ENCODE measurements at places on chromosomes 3 and 15.

- no peak for DNase-seq
These were observed 138.2 kb upstream of the CNTN4 start for GRCh38 chr3:1960506-1960905.

- no peak for DNase-seq
These were observed 2.2 kb downstream of the TAGLN3 start for GRCh38 chr3:112000966-112001365.

GRCh38 chr3:55658690-55659562, 171.8 kb upstream of the WNT5A start:
- no peak for DNase-seq

GRCh38 chr3:69972672-69973071, 26.9 kb upstream of the SAMMSON start:
- no peak for DNase-seq

DNA sequence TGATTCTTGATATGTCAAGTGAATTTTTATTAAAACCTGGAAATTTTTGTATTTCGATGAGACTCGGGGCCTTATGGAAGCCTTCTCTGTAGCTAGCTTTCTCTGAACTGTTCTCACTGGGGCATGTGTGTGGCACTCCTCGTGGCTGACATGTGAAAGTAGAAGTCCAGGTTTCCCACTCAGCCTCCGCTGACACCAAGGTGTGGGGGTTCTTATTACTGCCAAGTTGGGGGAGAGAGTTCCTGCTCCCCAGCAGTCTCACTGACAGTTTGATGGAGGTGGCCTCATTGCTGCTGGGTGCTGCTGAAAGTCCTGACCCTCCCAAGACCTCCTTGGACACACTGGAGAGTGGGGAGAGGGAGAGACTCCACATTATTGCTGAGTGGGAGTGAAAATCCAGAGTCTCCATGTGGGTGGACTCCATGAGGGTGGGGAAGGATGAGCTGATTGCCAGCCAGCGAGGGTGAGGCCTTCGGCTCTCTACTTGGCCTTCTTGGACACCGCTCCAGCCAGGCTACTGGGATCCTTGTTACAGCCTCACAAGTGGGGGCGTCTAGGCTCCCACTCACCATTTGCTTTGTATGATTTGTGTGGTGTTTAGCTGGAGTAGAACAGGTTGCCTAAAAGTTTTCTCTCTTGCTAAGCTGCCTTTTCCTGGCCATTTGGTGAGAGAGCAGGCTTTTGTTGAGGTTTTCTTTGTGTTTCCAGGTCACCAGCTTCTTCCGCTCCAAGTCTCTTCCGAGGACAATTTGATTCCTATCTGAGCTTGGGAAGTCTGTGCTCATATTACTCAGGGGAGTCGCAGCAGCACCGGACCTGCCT, 64.1 kb downstream of the LSM3 start:
- no peak for DNase-seq

DNA sequence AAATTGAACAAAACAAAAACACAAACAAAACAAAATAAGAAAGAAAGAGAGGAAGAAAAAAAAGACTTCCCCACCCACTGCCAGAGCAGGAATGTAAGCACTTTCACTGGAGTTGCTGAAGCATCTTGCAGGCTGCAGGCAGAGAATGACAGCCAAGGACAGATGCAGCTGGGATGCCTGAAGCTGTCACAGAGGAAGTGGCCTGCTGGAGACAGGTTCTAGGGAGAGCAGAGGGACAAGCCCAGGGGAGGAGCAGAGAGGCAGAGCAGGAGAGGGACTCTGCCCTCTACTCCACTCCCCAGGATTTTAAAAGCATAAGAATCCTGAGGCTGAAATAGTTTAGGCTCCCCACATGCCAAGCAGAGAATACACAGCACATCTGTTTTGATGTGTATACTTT, 326.2 kb downstream of the TUSC7 start:
- DNase-seq: no peak

GRCh38 chr3:22947851-22948250, 255.3 kb upstream of the UBE2E2 start:
- DNase-seq: no peak

- no peak for DNase-seq
These were observed 285.1 kb upstream of the CCDC54 start for GRCh38 chr3:107092121-107092520.

DNA sequence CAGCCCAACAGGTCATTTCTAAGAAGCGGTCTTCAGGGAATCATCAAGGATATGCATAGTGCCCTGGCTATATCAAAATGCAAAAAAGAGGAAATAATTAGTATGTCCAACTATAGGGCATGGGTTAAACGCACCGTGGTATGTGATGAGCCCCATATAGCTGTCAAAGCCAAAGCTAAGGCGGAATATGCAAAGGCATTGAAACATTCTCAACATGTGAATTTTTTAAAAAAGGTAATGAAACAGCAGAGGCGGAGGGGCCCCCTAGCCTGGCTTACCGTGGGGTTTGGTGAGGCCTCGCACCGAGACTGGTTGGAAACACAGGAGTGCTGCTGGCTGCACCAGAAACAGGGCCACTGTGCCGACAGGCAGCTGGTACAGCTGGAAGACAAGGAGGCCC, 23.2 kb downstream of the PLXND1 start:
- no peak for DNase-seq

GRCh38 chr15:42457445-42458442, 33.2 kb downstream of the ZNF106 start:
- DNase-seq: peak; percentile 18

DNA sequence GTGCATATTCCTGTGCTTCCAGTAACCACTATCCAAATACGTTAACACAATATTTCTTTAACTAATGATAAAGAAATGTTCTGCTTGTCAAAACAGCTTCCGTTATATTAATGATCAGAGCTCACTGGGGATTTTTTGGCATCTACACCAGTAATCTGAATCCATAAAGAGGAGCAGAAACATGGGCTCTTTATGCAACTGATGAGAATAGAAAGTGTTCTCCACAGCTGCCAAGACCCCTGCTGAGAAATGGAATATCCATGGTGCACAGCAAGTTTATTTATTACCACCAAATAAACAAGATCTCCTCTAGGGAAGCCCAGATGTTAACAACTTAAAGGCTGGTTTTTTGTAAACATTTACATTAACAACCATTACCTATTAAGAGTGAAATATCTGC, 54.5 kb downstream of the ALDH1A2 start:
- DNase-seq: no peak

DNA sequence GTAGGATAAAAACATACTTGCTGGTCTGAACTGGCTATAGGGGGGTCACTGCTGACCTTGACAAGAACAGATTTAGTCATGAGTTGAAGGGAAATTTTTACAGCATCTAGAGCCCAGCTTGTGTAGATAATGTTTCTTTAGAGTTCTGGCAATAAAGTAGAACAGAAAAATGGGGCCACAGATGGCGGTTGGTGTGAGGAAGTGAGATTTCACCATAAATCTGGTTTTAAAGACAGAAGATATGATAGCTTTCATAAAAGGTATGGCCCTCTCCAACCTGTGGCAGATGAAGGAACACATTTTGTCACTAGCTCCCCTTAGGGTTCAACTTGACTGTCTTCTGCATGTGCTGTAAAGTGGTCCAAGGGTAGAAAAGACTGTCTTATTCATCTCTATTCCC, 24.3 kb upstream of the IMPDH2 start:
- DNase-seq: no peak

GRCh38 chr3:51398595-51399310, 7.7 kb downstream of the RBM15B start:
- DNase-seq: no peak

DNA sequence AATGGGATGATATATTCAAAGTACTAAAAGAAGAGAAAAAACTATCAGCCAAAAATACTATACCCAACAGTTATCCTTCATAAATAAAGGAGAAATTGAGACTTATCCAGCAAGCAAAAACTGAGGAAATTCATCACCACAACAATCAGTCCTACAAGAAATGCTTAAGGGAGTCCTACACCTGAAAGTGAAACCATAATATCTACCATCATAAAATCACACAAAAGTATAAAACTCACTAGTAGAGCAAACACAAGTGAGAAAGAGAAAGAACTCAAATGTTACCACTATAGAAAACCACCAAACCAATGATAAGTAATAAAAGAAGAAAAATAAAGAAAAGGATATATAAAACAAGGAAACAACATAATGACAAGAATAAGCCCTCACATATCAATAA, 103.6 kb upstream of the NEO1 start:
- DNase-seq: no peak

DNA sequence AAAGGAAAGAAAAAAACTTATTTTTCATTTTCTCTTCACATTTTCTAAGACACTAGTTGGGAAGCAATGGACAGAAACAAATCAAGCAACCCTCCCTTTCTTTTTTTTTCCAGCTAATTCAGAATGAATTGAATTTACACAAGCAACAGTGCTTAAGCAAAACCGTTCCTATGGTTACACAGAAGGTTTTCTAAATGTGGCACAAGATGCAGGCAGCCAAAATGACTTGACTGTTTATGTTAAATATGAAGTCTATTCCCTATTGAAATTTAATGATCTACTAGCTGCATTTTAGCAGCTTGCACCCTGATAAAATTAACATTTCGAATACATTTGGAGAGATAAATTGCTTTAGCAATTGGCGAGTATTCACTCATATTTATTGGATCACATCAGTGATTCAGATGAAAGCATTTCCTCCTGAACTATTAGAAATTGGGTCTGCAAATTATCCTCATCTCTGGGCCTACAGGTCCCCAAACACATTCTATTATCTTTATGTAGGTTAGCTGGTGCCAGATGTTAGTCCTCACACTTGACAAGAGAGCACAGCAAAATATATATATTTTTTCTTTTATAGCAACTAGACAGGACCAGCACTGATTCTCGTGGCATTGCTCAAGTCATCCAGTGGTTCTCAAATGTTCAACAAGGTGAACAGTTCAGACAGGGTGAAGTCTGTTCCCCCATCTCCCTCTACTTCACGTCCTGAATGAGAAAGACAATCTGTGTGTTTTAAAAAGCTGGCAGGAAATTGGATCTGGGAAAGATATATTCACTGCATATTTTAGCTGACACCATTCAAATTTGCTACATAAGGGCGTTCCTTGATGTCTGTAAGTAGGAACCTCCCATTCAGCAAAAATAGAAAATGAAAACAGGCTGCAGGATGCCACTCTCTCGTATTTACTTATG, 463.6 kb upstream of the KCNMB2 start:
- DNase-seq: no peak

DNA sequence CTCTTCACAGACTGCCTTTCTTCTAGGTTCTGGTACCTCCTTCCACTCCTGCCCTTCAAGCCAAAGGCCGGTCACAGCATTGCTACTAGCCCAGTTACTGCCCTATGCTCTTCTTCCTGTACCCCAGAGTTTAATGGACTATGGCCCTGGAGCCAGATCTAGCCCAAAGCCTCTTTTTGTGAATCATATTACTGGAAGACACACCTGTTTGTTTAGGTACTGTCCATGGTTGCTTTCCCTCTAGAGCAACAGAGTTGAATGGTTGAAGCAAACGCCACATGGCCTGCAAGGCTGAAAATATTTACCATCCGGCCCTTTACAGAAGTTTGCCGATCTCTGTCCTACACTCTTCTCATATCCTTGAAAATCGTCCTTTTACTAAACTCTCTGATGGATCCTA, 47.0 kb downstream of the PDZRN3 start:
- no peak for DNase-seq

- DNase-seq: no peak
These were observed 143.4 kb upstream of the TSC22D2 start for GRCh38 chr3:150264561-150265279.

DNA sequence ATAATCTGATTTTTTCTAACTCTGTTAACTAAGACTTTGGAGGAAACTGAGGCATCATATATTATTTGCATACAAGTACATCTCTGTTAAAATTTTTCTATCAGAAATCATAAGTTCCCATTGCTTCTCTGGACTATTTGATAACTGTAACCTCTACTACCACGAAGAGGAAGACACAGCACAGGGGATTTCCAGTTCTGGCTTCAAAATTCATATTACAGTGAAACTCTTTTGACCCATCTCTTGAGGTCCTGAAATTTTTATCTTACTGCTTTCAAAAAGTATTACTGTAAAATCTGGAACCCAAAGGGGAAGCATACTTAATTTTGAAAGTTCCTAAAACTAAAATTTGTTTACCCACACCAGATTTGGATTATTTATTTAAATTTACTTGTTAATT, 4.2 kb downstream of the PLSCR1 start:
- no peak for DNase-seq

DNA sequence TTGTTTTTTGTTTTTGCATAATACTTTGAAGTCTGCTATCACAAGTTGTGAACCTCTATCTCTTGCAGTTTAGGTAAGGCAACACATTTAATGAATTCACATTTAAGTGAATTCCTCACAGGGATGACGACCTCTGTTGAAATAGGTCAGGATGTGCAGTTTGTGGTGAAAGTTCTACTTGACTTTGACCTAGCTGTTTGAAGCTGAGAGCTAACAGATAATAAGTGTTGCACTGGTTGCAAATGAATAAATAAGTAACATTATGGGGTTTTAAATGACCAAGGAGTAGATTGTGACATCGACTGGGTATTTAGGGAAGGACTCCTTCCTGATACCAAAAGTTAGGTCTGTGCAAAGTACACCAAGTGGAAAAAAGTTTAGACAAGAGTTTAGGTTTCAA, 23.9 kb downstream of the NIT2 start:
- no peak for DNase-seq

DNA sequence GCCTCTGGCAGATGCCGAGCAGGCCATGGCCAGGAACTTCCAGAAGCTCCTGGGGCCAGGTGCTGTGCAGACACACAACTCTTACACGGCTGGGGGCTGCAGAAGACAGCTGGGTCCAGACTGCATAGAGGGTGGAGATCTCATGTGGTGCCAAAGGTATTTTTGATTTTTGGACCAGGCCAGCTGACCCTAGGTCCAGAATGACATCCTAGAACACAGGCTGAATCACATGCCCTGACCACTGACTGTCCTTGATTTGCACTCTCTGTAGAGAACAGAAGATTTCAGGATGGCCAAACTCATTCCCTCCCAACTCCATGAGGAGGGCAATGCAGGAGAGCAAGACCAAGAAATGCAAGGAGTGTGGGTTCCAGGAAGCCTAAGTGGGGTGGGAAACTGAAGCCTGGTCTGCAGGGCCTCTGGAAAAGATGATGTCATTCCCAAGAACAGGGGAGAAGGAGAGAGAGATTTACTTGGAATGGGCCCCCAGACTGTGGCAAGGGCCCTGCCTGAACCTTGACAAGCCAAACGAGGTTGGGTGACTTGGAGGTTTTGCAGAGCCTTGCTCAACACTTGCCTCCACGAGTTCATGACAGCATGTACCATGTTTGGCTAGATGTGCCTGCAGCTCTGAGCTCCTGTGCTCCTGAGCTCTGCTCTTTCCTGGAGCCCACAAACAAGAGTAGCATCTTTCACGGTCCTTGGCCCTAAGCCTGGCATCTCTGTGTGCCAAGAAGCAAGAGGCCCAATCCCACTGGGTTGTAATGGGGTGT, 38.5 kb upstream of the CTSH start:
- DNase-seq: no peak

DNA sequence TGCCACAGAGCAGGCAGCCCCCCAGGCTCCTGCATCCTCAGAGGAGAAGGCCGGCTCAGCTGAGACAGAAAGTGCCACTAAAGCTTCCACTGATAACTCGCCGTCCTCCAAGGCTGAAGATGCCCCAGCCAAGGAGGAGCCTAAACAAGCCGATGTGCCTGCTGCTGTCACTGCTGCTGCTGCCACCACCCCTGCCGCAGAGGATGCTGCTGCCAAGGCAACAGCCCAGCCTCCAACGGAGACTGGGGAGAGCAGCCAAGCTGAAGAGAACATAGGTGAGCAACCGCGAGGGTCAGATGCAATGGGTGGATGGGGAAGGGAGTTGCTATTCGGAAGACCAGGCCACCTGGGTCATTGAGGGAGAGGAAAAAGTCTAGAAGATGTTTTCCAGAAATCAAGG, 53.0 kb downstream of the GAP43 start:
- DNase-seq: no peak

- DNase-seq: no peak
These were observed 9.4 kb downstream of the SNX1 start for GRCh38 chr15:64105113-64105704.

- peak; percentile 52 for DNase-seq
These were observed 85.6 kb downstream of the IGF2BP2 start for GRCh38 chr3:185739264-185739701.
